Stimulated activated CD8-positive, alpha-beta memory T cell treated with anti-CD3 and anti-CD28 coated beads, Interleukin-15, amount 100 ng/mL, for 24 hours (primary cell): ENCODE measurements at places on chromosomes 1 and 21.

DNA sequence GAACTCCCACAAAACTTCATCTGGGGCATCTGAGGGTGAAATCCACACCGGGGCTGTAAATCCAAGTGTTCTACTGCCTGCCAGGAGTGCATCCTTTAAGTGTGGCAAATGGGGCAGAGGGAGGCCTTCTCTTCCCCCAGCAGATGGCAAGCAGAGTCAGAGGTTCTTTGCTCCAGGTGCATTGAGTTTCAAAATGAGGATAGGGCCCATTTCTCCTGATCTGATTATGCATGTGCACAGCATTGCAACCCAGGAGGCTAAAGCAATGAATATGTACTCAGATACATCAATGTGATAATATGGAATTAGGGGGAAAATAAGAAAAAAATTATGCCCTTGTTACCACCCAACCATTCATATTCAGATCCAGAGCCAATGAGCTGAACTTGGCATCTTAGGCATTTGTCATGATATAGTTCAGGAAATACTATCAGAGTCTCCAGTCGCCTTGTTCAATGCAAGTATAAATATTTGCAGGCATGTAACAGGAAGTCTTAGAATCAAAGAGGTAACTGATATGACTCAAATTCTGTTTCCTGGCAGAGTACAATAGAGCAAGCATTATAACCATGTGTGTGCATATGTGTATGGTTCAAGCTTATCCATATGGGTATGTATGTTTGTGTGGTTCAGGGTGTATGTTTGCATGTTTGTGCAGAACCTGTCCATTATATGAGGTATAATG, 473.8 kb upstream of the PKN2 start:
- no peak for DNase-seq

DNA sequence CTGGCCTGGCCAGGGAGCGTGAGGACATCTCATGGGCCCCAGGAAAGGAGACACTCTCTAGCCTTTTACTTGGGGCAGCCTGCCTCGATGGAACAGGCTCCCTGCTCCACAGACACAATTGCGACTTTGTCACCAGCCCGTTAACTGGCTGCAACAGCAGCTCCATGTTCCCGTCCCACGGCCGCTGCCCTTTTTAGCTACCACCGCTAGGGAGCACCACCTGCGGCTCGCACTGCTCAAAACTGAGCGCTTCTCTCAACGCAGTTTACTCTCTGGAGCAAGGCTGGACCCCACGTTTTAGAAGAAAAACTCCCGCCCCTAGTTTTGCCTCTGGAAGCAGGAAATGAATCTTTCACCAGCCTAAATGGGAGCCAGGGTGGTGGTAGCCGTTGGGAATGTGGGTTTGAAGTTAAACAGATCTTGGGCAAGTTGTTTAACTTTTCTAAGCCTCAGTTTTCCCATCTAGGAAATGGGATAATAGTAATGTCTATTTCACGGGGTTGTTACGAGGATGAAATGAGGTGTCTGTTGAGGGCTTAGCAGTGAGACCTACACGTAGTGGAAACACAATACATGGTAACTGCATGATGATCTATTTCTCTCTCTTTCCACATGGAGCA, 3.5 kb upstream of the LRRC38 start:
- DNase-seq: no peak

DNA sequence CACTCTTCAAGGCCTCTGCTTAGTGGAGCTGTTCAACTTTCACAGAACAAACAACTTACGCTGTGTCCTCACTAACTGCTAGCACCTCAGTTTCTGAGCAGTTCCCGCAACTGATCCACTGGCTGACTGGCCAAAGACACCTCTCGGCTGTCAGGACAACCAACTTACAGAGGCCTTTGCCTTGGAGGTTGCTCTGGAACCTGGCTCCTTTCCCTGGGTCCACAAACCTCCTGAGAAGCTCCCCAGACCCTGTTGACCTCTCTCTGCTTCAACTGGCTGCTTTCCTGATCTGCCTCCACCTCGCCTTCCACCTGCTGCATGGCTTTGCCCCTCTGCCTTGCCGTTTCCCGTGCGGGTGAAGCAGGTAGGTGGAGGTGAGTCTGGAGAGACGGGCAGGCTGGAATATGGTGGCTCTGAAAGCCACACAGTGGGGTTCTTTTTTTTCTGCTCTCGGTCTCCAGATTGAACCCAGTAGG, 13.0 kb downstream of the BTBD19 start:
- DNase-seq: no peak

GRCh38 chr1:217088521-217089284, 365.5 kb upstream of the ESRRG start:
- DNase-seq: no peak

DNA sequence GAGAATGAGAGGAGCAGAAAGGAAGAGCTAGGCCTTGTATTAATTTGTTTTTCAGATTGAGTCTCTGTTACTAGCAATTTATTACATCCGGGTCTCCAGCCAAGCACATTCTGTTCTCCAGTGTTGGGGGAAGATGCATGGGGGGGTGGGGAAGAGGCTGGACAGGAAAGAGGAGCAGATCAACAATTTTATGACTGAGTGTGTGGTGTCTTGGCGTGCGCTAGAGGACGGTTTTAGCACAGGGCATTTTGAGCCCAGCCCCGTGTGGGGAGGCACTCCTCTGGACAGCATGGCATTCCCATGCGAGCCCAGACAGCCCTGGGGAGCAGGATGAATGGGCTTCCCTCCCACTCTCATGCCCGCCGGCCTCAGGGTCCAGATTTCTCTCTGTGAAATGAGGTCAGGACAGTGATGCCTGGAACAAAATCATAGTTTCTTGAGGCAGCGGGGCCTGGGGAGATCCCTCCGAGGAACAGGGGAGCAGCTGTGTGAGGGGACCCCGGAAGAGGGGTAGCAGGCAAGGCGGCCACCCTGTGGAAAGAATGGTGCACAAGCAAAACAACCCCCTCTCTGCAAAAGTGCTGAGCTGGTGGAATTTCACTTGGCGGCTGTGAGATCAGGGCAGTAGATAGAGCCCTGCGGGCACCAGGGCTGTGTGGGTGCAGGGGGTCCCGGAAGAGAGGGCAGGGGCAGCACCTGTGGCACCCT, 16.3 kb downstream of the SOX13 start:
- no peak for DNase-seq

GRCh38 chr1:179001451-179001850, 24.2 kb upstream of the FAM20B start:
- no peak for DNase-seq

- DNase-seq: no peak
Observed at GRCh38 chr1:164589961-164590507, 31.1 kb downstream of the PBX1 start.

GRCh38 chr1:87976316-87976715, 647.6 kb downstream of the LMO4 start:
- DNase-seq: no peak

GRCh38 chr1:165539306-165539705, 4.5 kb upstream of the LRRC52 start:
- no peak for DNase-seq

GRCh38 chr21:35011681-35012080, 37.4 kb downstream of the RUNX1 start:
- DNase-seq: no peak

DNA sequence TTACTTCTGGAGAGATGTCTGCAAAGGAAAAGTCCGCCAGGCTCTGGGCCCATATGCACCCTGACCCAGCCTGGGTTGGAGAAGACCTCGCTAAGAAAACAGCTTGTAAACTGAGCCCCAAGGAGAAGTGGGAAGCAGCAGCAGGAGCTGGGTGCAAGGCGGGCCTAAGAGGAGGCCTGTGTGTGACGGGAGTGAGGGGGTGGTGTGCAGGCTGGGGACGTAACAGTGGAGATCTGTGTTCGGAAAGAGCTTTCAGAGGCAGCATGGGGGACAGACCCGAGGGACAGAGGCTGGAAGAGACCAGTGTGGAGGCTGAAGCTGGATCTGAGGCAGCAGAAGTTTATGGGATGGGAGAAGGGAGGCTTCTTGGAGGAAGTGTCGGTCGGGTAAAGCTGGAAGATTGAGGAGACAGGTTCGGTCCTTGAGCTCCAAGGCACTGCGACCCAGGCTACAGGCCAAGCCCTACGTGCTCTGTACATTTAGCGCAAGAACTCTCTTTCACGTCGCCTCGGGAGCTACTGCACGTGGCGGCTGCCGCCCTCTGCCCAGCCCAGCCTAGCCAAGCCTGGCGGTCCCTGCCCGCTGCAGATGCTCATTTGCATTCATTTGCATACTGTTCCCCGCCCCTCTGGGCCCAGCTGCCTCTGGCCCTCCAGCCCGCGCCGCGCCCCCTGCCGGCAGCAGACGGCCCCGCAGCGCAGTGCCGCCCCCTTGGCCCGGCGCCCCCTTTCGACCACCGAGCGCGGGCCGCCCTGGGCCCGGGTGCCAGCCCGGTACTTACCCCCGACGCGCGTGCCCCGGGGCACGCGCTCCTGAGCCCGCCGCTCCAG, 6.3 kb downstream of the HPCA start:
- DNase-seq: no peak

- DNase-seq: no peak
Observed at GRCh38 chr21:45926281-45926680, 55.3 kb upstream of the COL6A1 start.

GRCh38 chr1:78712467-78713051, 62.9 kb downstream of the IFI44 start:
- no peak for DNase-seq

GRCh38 chr1:150578272-150579109, 919 bp downstream of the MCL1 start:
- DNase-seq: no peak

DNA sequence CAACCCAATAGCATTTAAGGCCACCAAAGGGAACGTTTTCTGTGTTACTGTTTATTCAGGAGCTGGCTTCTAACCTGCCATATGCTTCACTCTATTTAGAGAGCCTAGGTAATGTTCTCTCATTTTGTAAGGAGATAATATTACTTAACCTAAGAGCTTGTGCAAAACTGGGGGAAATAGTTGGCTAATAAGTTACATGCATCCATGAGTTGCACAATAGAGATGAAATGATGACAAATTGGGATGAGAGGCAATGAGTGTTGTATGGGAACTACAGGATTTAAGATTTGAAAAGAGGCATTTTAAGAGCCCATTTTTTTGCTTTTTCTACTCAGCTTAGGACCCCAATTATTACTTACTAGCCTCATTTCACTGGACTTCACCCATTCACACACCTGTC, 151.0 kb downstream of the ST6GALNAC3 start:
- DNase-seq: no peak

DNA sequence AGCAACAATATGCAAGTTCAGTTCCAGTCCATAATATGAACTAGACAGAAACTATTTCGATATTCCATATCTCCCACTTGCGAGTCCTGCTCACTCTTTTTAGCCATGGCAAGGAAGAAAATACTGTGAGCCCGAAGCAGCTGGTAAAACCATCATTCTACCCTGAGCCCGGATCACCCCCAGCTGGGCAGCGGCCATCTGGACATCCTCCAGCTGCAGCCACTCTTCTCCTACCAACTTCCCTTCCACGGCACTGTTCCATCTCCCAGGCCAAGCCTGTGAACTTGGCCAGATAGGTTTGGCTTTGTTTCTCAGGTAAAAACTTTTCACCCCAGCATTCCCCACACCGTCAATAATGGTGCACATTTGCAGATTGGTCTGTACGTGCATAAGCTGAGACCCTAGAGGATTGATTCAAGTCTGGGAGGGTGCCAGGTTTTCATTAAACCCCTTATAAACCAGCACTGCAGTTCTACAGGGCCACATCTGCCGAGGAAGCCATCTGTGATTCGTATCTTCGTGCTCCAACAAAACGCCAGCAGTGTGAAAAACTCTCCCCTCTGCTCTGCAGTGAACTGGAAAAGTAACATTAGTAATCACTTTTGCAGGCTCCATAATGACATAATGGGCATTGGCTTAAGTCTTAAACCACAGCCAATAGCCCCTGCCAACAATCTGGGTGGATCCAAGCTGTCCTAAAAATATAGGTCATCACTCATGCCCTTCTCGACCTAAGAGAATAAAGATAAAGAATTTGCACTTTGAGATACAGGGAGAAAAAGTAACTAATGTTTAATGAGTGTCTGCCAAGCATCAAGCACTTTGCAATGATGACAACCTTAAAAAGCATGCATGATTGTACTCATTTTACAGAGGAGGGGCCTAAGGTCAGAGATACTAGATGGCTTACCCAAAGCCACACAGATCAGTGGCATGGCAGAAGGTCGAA, 205.1 kb downstream of the PLPP3 start:
- no peak for DNase-seq

DNA sequence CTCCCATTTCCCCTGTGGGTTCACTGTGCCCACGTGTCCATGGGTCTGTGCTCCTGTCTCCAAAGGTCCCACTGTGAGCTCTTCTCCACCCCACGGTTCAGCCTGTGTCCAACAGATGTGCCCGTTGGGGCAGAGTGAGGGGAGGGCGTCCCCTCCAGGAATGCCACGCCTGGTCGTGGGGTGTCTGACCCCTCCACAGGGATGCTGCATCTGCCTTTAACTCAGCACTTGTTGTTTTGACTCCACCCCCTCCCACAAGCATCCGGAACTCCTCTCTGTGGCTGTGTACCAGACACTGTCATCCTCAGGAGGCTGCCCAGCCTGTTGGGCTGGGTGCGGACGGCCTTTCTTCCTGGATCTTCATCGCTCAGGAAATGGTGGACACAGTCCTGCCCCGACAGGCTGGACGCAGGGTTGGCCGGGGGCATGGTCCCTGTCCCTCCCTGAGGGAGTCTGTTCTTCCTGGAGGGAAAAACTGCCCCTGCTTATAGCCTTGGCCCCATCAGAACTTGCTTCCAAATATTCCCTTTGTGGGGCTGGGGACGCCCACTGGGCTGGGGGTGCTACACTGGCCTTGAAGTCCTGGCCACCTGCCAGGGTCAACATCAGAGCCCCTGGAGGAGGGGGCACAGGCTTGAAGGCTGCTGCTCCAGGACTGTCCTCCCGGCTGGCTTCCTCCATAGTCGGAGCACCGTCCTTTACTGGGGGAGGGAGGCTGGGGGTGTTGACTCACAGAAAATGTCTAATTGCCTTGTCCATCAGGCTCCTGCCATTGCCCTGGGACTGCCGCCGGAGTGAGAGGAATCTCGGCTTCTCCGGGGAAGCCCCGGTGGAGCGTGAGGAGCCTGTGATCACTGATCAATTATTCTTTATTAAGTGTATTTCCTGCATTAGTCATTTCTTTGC, 182.0 kb upstream of the C1orf174 start:
- DNase-seq: no peak
